ENCODE measurements at places on chromosomes 7 and 10. TPM values are rescaled to one million over a fixed set of nuclear protein-coding genes. Genes with fewer than 3 reads are reported as not detected.
A peak's percentile ranks its signal among the peaks of the same experiment; 100 is the strongest.

DNA sequence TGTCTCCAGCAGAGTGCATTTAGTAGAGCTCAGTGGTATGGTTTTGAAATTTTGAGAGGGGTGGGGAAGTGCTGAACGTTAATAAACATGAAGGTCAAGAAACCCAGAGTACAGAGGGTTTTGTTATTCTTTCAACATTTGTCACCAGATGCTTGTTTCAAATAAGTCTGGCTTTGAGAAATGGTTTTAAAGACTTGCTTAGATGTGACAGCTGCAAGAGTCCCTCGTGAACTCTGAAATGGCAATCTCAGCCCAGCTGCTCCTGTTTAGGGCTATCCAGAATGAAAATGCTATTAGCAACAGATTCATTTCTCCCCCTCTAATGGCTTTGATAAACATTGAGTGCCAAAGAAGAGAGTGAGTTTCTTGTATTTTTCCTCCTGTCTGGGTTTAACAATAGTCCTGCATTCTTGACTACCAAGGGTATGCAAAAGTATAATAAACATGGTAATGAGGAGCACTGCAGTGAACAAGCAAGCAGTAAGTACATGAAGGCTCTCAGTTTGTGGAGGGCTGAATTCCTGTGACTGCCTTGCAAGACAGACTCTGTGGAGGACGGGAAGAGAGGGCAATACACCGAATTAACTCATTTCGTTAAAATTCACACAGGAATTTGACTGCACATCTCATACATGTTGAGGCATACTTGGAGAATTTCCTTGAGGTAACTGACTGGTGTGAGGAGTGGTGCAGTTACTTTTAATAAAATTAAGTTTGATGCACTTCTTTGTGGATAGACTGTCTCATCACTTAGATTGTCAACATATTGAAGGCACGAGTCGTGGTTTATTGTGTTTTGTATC is 490.9 kb downstream of the REEP3 start:
- no peak for DNase-seq

DNA sequence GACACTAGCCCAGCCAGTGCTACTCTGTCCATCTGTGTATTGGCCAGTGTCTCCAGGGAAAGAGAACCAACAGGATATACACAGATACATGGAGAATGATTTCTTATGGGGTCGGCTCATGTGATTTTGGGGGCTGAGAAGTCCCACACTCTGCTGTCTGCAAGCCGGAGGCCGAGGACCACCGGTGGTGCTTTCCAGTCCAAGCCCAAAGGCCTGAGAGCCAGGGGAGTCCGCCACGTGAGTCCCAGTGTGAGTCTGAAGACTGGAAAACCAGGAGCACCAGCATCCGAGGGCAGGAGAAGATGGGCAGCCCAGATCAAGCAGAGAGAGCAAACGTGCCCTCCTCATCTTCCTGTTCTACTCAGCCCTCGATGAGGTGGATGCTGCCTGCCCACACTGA is 71.5 kb downstream of the C10orf143 start:
- no peak for DNase-seq

GRCh38 chr10:119206603-119207365 is 587 bp upstream of the GRK5 start:
- DNase-seq, result peak; percentile 94

DNA sequence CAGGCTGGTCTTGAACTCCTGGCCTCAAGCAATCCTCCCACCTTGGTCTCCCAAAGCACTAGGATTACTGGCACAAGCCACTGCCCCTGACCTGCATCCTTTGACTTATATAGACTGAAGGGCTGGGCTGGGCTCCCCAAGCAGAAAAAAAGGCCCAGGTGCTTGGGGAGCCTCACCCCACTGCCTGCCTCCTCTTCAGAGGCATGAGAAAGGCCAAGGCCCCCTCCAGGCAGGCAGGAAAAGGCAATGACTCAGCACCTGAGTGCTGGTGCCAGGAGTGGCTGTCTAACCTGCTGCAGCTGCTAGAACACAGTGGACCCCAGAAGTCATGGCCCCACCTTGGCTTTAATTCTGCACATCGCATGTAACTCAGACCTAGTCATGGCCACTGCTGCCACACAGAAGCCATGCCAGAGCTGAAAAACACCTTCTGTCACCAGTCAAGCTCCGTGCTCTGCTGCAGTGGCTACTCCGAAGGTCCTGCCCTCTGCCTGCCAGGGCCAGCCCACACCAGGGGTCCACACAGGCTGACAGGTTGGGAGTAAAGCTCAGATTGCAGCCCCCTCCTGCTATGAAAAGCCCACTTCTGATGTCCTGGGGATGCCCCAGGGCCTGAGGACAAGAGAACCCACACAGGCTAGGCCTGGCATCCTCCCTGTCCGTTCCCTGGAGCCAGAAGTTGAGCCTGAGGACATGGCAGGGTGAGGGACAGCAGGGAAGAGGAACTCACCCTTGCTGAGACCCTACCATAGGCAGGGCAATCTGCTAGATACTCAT is 48.5 kb downstream of the GRID1 start:
- DNase-seq, result peak; percentile 50

DNA sequence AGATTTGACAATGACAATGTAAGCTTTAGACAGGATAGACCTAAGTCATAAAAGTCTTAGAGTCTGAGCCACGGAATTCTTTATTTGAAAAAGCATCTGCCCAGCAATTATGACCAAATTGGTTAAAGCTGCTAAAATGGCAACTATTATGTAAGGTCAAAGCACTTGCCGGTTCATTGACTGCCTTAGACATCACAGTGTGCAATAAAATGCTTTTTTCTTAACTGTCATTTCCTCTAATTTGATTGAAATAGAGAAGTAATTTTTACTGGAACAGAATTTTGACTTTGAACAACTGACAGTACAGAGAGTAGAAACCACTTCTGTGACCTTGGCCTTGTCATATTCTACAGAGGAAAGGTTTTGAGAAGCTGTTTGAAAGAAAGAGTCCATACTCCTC is 142.9 kb downstream of the THSD7A start:
- DNase-seq, result no peak

DNA sequence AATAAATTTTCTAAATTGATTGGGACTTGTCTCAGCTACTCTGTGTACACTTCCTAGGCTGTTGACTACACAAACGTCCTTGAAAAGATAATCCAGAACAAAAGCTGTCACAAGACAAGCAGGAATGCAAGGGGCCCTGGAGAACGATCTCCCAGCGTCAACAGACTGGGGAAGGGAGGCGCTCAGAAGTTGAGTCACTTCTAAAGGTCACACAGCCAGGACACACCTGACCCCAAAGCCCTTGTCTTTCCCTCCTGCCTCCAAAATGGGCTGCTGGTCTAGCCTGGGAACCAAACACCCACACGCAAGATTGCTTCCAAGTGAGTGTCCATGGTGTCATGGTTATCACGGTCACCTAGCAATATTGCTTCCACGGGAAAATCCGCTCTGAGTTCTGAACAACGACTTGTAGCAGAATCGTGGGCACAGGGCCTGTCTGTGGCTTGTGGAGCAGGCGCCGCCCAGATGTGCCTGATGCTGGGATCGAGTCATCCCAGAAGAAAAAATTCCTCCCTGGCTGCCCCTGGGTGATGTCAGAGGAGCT is 49.8 kb downstream of the SPOCK2 start:
- DNase-seq, result no peak

GRCh38 chr10:79443338-79444198 is 1.9 kb downstream of the ZCCHC24 start:
- DNase-seq, result peak; percentile 75

- DNase-seq, result no peak
Observed at GRCh38 chr10:95841661-95842498, 65.9 kb upstream of the CC2D2B start.

- no peak for DNase-seq
Observed at GRCh38 chr7:123823898-123824753, 20.8 kb upstream of the HYAL4 start.

ITPRID1 gene
- total RNA-seq, result not detected
